NCI-H774 (cell line): ENCODE measurements at places on chromosomes 6 and 20.

- no peak for DNase-seq
Measured at GRCh38 chr6:143701349-143702234, 23.8 kb downstream of the PHACTR2 start.

GRCh38 chr20:8352486-8352885, 220.4 kb downstream of the PLCB1 start:
- DNase-seq = no peak

- DNase-seq = no peak
Measured at GRCh38 chr6:73624896-73625295, 28.9 kb downstream of the SLC17A5 start.

- DNase-seq = no peak
Measured at GRCh38 chr6:18025596-18025995, 38.2 kb upstream of the KIF13A start.

GRCh38 chr6:121506761-121507754, 71.6 kb downstream of the GJA1 start:
- no peak for DNase-seq

DNA sequence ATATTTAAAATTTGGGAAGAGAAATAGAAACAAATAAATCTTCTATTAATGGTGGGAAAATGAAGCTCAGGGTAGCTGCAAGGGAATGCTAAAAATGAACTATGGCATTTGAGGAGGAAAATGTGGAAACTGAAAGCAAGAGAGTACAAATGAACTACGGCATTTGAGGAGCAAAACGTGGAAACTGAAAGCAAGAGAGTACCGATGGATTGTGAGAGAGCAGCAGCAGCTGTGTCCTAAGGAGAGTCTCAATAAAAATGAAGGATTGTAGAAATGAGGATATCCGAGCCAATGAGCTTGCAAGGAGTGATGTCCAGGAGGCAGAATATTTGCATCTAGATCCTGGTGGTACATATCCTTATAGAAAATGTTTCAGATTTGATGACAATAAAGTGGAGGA, 547.1 kb upstream of the ZNF337 start:
- DNase-seq = no peak

GRCh38 chr6:45487645-45488044, 109.9 kb upstream of the SUPT3H start:
- no peak for DNase-seq

- DNase-seq = no peak
Measured at GRCh38 chr20:54624706-54625390, 149.5 kb downstream of the DOK5 start.
